ENCODE measurements at places on chromosomes 2 and 18.

DNA sequence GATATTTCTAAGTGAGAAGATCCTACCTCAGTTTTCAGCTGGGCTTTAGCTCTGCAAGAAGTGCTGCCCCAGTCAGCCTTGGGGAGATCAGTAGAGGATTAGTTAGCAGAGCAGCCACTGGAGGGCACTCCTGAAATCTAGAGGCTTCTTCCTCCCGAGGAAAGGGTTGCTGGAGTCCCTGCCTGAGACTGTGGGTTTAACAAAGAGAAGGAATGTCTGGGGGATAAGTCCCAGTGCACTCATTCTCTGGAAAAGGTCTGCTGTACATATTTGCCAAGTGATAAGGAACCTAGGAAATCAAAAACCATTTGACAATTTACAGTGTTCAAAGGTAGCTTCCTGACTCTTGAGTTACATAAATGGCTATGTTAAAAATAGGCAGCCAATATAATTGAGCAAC, 207.2 kb downstream of the SLC8A1 start:
- peak; percentile 55 for DNase-seq

GRCh38 chr2:204353823-204354222, 191.5 kb upstream of the PARD3B start:
- DNase-seq, result no peak

DNA sequence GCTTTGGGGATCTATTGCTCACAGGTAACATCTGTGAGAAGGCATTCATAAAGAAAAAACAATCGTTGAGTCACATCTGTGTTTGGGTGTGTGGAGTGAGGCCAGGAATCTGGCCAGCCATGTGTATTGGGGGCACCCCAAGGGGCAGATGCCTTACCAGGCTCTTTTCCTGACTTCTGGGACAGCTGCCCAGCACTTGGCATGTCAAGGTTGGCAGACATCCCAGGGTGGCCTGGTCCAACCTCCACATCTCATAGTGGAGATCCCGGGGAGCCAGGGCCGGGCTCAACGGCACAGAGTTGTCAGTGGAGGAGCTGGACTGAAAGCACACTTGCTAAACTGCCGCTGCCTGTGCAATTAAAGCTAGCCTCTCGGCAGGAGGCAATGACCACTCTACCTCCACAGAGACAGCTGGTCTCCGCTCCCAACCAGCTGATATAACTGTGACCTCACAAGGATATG, 75.3 kb upstream of the MGAT4A start:
- no peak for DNase-seq

DNA sequence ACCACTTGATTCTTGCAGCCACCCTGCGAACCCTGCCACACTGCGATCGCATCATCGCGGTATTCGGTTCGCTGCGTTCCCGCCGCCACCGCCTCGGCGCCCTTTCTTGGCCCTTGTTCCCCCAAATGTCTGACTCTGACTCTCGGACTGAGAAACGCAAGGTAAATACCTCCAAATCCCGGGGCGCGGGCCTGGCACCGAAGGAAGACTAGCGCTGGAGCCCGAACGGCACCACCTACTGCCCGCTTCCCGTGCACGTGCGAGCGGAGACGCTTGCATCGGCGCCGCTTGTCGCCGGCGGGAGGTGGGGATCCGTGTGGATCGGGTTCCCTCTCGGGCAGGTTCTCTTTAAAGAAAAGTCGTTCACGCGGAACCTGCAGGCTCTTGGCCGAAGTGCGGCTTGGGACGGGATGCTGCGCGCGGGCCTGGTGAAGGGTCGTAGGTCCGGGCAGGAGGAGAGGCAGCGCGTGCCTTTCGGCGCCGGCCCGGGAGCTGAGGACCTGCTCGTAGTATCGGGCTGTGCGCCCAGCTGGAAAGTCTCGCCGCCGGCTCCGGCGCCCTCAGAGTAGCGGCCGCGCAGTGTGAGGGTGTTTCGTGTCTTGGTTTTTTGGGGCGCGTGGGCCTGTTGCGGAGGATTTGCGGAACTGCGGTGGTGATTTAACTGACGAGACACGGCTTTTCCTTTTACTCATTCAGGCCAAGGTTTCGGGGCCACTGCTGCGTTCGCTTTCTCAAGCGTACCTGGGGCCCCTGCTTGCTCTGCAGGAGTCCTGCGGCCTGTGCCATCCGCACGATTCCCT, 514 bp downstream of the BCL2L11 start:
- DNase-seq, result no peak

- no peak for DNase-seq
These were observed 339.7 kb upstream of the SLC14A2 start for GRCh38 chr18:45275367-45276113.

- DNase-seq, result no peak
These were observed 195.0 kb downstream of the MYCN start for GRCh38 chr2:16135196-16135912.

DNA sequence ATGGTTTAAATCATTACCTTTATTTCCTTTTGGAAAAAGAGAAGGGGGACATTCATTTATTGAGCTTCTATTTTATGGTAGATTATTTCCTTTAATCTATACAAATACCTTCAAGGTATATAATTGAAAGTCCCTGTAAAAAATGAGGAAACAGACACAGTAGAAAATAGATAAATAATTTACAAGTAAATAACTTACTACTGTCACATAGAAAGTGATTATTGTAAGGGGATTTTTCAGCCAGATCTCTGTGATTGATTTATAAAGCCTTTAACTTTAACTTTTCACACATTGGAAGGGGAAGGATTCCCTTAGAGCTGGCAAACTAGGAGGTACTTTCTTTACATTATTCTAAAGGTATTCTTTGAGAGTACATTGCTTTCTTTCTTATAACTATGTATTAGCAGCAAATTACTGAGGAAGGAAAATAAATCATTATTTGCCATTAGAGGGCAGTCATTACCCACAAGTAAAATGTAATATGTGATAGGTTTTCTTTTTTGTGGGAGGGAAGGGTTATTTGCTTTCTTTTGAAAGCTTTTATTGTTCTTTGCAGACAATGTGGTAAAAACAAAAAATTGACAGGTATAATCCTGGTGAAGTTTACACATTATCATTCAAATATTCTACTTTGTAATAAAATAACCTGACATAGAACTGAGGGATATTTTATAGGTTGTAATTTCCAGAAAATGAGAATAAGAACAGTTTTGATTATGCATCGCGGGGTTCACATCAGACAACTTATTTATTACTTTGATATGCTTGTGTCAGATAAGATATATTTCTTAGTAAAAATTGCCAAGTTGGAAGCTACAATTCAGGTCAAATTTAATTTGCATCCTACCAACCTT, 24.8 kb upstream of the RPE start:
- no peak for DNase-seq

- DNase-seq, result no peak
These were observed 189.6 kb downstream of the ACTR3 start for GRCh38 chr2:114079366-114080004.

GRCh38 chr2:185391543-185391942, 347.1 kb upstream of the FSIP2 start:
- DNase-seq, result no peak

- no peak for DNase-seq
These were observed 176.7 kb upstream of the SMAD2 start for GRCh38 chr18:48106976-48107781.

- no peak for DNase-seq
These were observed 29.5 kb downstream of the VAPA start for GRCh38 chr18:9943311-9943710.

GRCh38 chr2:60880643-60881046, 729 bp upstream of the REL start:
- no peak for DNase-seq

GRCh38 chr2:176781570-176782217, 430.9 kb upstream of the HNRNPA3 start:
- no peak for DNase-seq

- DNase-seq, result no peak
These were observed 154.7 kb upstream of the LRP1B start for GRCh38 chr2:142285480-142285879.

DNA sequence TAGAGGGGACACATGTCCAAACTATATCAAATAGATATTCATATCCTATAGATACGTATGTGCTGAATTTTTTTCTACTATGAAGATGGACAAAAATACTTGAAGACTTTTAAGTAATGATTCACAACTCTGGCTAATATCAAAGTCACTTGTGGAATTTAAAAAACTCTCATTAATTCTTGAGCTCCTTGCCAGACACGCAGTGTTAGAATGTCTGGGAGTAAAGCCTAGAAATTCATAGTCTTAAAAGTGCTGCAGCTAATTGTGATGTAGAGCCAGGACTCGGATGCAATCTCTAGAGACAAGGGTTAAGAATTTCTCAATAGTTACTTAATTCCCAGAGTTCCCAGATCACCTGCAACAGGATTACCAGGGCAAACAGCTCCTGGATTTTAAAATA, 107.4 kb downstream of the ARL6IP6 start:
- DNase-seq, result peak; percentile 63

GRCh38 chr2:202172439-202173211, 65.8 kb downstream of the SUMO1 start:
- no peak for DNase-seq

DNA sequence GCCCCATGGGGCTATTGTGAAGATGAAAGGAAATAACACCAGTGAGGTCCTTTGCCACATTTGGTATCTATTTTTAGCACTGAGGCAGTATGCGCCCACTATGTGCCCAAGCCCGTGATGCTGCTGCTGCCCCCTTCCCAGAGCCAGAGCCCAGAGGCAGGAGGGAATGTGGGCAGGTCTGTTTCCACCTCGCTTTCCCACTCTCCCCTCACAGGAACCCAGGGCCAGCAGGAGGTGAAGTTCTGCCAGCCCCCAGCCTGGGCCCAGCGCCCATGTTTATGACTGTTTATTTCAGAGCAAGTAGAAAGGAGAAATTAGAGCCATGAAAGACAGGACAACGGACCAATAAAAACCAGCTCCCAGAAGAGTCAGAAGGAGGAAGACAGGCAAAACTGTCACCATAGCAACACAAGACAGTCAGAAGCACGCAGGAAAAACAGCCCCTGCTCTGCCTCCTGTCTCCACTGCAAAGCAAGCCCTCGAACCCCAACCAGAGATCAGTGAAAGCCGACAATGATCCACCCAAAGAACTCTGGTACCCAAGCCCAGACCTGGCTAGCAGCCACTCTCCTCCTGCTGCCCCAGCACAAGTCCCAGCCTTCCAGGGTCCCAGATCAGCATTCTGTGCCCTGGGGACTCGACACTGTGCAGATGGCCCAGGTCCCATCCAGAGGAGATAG, 1.4 kb downstream of the CYRIA start:
- no peak for DNase-seq

DNA sequence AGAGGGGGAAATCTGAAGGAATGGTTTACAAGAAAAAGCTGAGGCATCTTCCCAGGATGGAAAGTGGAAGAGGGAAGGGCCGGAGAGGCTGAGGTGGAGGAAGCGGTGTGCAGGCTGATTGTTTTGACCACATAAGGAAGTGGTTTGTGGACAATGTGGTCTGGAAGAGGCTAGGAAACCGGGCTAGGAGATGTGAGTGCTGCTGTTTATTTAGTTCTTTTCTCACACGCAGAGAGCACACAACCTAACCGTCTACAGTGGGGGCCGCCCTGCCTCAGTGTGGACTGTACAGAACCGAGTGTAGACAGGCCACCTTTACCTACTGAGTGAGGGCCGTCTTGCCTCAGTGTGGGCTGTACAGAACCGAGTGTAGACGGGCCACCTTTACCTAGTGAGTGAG, 251.7 kb upstream of the PXDN start:
- DNase-seq, result no peak

DNA sequence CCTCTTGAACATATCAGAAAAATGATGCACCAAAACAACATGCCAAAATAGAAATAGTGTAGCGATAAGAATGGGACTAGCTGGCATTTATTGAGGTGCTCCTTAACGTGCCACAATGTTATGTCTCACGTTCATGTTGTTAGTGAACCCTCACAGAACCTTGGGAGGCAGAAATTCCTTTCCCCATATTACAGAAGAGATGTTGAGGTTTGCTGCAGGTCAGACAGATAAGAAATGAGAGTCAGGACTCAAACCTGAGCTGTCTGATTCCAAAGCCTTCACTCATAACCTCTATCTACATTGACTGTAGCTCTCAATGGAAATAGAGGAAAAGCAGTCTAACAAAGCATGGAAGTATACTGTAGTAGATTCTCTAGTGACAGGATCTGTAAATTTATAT, 163.3 kb upstream of the STK17B start:
- DNase-seq, result no peak

DNA sequence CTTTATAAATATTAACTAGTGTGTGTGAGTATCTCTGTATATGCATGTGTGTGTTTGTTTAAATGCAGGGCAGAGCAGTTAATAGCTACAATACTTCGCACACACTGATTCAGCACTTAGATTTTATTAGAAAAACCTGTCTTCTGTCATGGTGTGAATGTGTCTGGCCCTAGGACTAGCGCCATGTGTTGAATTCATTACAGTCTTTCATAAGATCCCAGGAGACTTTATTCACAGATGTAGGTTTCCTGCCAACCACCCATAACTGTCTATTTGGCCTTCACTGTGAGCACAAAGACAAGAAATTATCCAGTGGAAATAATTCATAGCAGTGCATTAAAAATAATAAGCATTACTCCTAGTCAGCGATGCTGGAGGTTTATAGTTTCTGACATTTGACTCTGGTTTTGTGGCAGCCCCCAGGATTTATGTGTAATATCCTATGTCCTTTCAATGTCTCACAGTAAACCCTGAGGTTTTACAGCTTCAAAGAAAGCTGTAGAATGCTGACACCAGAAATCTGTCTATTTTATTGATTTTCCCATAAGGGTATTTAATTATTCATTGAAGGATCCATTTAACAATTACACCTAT, 93.9 kb downstream of the ZNF804A start:
- DNase-seq, result no peak

- no peak for DNase-seq
These were observed 296.9 kb upstream of the CYRIA start for GRCh38 chr2:16962505-16962904.

DNA sequence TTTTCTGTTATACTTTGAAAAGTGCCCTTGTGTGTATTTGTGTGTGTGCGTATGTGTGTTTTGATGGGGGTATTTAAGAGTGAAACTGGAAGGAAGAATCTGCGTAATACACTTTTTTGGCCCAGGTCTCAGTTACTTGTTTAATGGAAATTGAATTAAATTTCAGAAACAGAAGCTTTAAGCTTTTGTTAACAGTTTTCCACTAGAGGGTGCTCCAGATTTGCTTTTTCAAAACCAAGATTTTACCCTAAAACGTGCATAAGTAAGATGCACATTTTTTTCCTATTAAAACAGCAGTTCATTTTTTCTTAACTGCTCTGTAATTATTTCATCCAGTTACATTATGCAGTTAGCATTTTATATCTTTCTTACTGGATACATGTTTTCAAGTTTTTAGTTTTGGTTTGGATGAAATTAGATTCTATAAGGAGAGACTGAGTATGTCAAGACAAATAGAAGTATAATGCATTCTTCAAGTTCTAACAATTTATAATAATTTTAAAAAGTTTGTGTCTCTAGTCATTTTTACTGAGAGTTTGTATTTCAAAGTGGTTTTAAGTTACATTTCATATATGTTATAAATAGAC, 97.2 kb downstream of the PIK3C3 start:
- DNase-seq, result no peak

GRCh38 chr18:58402951-58403702, 225.8 kb downstream of the ALPK2 start:
- DNase-seq, result no peak
